ENCODE measurements at places on chromosomes 6 and 20.

DNA sequence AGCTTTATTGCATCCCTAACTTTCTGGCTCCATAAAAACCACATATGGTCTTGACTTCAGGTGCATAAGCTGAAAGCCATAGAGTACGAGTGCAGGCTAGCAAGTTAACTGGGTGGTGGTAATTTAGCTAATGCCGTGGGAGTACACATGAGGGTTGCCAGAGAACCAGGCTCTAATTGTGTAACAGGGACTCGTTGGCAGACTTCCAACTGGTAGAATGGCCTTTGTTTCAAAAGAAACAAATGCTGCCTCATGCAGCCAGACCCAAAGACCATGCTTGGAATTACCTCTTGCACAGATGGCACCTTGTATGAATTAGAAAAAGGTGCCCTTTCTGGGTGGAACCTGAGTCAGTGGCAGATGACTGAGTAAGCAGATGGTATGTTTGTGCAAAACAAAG is 73.2 kb downstream of the LY86 start:
- no peak for DNase-seq

DNA sequence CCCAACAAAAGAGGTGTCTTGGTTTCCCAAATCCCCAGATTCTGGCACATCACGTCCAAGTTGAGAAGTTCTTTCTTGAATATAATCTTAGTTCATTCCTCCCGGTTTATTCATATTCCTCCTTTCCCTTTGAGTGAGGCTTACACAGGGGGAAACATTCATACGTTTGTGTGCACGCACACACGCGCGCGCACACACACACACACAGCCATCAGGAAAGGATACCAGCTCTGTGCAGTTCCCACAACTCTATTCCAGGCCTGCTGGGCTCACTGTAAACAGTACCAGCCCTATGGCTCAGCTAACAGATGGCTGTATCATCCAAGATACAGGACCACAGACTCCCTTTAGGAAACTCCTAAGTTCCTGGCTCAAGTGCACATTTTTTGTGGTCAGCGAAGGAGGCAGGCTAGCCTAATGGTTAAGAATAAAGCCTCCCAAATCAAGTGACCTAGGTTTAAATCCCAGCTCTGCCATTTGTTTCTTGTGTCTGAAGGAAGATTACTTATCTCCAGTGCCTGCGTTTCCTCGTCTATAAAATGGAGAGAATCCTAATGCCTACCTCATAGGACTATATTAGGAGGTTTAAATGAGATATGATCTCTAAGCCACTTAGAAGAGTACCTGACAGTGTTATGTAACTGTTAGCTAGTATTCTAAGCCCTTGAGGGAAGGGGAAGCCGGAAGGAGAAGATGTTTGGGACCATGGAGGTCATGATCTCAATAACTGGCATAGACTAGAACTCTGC is 3.7 kb upstream of the TAF8 start:
- no peak for DNase-seq

- no peak for DNase-seq
Observed at GRCh38 chr6:142728910-142729481, 216.0 kb downstream of the HIVEP2 start.

- no peak for DNase-seq
Observed at GRCh38 chr20:4018023-4018748, 2.8 kb upstream of the RNF24 start.

- peak; percentile 77 for DNase-seq
Observed at GRCh38 chr6:17725083-17725482, 18.4 kb upstream of the NUP153 start.

DNA sequence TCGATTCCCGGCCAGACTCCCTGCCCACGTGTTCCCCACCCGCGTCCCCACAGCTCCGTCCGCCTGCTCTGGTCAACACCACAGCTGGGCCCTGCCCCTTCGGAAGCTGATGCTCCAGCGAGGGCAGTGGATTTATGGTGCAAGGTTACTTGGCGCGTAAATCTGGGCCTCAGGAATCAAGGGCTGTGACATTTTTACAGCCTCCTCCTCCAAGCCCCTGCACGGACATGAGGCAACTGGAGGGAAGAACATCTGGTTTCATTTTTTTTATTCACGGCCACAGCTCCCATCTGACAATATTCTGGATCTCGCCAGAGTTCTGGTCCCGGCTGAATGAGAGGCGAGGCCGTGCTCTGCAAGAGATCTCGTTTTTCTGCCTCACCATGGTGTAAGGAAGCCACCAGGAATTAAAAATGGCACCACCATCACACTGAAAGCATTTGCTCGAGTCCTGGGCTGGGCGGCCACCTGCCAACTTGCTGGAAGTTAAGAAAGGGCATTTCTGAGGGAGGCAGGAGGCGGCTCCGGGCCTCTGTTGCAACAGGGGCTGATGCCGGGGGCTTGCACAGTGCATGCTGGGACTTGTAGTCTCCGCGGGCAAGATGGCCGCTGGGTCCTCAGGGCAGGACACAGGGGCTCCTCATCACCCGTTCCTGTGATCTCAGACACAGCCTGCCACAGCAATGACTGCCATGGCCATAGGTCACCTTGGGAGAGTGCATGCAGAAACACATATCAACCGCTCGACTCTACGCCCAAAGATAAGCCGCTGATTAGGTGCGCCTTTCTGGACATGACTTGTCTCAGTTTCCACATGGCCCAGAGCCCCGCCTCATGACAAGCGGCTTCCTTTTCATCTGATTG is 148.5 kb downstream of the LY86 start:
- DNase-seq, result peak; percentile 81

GRCh38 chr6:155272353-155273232 is 8.8 kb downstream of the CLDN20 start:
- no peak for DNase-seq

DNA sequence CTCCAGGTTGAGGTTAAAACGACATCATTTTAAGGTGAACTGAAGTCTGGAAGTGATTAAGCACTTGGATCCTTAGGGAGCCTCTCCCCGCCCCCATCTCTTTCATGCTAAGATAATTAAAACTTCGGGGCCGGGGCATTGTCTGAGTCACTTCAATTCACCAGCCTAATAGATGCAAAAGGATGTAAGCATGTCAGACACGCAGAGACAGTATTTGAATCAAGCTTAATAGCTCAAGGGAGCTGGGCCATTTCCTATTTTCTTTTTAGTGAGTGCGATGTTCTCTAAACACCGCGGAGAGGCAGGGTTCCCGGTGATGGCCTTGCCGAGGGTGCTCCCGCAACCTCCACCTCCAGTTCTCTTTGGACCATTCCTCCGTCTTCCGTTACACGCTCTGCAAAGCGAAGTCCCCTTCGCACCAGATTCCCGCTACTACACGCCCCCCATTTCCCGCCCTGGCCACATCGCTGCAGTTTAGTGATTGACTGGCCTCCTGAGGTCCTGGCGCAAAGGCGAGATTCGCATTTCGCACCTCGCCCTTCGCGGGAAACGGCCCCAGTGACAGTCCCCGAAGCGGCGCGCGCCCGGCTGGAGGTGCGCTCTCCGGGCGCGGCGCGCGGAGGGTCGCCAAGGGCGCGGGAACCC is 516 bp upstream of the IRF4 start:
- DNase-seq, result peak; percentile 52

GRCh38 chr20:60144404-60144803 is 186.2 kb downstream of the CDH26 start:
- no peak for DNase-seq

DNA sequence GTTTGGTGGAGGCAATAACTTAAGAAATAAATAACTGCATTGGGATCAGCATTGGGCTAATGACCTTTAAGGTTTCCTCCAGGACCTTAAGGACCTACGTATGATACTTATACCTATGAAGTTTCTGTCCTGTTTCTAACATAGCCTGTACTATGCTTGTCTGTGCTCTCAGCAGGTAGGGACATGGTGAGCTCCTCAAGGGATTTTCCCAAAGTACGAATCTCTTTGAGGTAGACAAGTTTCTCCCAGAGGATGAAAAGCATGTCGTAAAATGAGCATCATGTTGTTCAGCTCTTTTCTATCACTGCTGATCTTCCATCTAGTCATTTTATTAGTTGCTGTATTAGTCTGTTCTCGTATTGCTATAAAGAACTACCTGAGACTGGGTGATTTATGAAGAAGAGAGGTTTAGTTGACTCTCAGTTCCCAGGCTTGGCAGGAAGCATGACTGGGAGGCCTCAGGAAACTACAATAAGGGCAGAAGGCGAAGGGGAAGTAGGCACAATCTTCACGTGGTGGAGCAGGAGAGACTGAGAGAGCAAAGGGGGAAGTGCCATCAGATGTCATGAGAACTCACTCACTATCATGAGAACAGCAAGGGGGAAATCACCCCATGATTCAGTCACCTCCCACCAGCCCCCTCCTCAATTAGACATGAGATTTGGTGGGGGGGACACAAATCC is 77.8 kb upstream of the TGM3 start:
- no peak for DNase-seq

DNA sequence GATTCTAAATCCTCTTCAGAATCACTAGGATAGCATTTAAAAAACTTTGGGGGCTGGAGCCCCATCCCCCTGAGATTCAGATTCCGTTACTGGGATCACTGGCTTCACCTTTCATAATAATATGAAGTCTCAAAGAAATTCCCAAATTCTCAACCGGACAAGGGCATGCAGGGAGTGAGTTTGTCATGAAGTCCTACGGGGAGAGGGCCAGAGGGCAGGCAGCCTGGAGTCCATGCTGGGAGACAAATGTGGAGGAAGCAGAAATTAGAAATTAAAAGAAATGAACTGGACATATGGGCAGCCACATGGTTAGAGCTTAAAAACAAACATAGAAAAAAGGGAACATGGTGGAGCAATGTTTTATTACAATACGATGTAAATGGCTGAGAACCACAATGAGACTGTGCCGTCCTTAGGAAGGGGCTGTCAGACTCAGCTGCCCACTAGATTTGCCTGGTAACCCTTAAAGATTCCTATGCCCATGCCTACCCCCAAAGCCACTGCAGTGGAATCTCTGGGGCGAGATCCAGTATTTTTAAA is 142.6 kb downstream of the CEBPB start:
- DNase-seq, result no peak

- no peak for DNase-seq
Observed at GRCh38 chr6:150142097-150142669, 661 bp upstream of the PPP1R14C start.

GRCh38 chr6:162675503-162675902 is 52.1 kb downstream of the PRKN start:
- no peak for DNase-seq

DNA sequence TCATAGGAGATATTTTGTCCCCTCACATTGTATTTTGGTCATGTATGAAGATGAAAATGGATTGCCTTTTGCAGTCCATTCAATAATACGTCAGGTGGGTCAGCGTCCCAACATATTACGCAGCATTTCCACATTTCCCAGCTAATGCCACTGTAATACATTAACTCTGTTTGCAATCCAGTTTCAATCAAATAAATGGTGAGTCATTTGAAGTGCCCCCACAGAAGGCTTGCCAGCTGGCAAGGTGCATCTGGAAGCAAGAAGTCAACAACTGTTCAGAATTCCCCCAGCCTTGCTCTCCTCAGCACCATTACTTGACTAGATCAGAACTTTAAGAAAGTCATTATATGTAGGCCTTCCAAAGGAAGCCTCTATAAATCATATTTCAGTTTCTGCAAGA is 50.4 kb downstream of the PHACTR1 start:
- no peak for DNase-seq

DNA sequence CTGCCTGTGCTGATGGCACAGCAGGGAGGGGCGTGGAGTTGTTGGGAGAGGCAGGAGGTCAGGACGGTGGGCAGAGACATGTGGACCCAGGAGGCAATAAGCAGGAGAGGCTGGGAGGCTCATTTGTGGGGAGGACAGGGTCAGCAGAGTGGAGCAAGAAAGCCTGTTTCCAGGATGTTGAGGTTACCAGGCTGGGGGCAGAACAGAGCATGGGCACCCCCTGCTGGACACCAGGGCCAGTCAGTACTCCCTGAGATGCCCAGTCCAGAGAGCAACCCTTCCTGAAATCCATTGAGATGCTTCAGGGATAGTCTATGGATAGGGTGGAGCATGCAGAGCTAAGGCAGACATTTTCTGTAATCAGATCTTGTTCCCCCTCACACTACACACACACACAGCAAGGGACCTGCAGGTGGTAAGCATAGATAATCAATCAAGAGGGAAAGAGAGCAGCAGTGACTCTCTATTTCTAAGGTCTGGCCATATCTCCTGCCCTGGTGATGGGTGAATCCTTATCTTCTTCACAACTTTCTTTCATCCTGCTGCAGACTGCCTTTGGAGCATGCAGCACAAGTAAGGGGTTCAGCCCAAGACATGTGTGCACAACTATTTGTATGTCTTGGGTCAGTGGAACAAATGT is 41.7 kb downstream of the MOCS1 start:
- DNase-seq, result peak; percentile 74

- no peak for DNase-seq
Observed at GRCh38 chr6:90488816-90489215, 98.1 kb downstream of the MAP3K7 start.

GRCh38 chr20:45104786-45105185 is 3.9 kb upstream of the KCNS1 start:
- DNase-seq, result no peak

DNA sequence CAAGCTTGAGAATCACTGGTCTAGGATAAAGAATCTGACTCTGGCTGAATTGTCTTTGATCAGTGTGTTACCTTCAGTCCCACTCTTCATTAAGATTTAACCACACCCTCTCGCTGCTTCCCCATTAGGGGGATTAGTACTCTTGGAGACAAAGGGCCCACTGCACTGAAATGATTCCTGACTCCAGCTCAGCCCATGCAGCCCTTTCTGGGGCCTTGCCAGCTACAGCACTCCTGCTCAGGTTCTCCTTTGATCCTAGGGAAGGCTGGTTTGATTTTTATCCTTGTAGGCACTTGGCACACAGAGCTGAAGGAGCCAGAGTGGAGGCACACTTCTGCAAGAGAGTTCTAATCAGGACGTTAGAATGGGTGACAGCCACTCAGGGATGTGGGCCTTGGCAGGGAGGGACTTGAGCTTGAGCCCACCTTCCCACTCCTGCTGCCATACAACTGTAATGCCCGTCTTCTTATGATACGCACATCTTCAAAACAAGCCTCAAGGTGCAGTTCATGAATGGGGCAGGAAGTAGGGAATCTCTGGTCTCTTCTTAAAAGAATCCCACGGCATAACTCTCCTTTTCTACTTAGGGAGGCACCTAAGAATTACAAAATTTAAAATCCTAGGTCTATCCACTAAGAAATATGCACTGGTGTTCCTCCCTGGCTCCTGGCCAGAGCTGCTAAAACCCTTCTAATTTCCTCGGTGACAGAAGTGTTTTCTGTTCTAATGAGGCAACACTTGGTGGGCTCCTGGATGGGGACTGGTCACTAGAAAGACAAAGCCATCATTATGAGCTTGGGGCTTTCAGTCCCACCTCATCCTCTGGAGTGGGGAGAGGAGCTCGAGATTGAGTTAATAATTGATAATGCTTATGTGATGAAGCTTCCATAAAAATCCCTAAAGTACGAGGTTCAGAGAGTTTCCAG is 1.5 kb upstream of the SLA2 start:
- DNase-seq, result no peak

DNA sequence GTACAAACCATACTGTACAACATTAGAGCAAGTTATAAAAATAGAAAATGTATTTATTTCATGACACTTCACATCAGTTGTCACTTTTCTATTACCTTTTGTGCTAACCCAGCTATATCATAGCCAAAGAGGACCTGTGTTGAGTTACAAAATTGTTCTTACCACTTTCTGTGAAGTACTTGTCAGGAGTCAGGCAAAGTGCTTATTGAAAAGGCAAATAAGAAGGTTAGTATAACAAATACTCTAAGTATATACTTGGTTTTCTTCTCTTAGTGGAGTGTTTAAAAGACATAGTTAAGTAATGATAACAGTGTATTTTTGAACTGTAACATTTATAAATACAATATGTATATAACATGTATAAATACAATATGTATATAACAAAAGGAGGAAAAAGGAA is 88.9 kb downstream of the HIVEP1 start:
- DNase-seq, result no peak

Measured in WTC11 (cell line).